M059J (cell line): ENCODE measurements at places on chromosomes 2 and 18. TPM values are rescaled to one million over a fixed set of nuclear protein-coding genes. Genes with fewer than 3 reads are reported as not detected.
A peak's percentile ranks its signal among the peaks of the same experiment; 100 is the strongest.

The ST8SIA5 gene
- total RNA-seq = 9.8 and 12.2 TPM in 2 replicates

The SPATA3 gene
- not detected in 2 replicates for total RNA-seq

The ARHGEF4 gene
- 0.10 TPM in 1 of 2 replicates, not detected in the other for total RNA-seq

The STPG4 gene
- total RNA-seq = 1.0 TPM in 1 of 2 replicates, not detected in the other

The CPO gene
- not detected in 2 replicates for total RNA-seq

- no peak for DNase-seq
Measured at GRCh38 chr18:24185805-24186204, 46.9 kb downstream of the CABYR start.

GRCh38 chr2:237533668-237534161 lies 32.7 kb upstream of the PRLH start:
- DNase-seq = peak; percentile 6

GRCh38 chr2:45691171-45691999 lies 39.9 kb downstream of the PRKCE start:
- DNase-seq = no peak

DNA sequence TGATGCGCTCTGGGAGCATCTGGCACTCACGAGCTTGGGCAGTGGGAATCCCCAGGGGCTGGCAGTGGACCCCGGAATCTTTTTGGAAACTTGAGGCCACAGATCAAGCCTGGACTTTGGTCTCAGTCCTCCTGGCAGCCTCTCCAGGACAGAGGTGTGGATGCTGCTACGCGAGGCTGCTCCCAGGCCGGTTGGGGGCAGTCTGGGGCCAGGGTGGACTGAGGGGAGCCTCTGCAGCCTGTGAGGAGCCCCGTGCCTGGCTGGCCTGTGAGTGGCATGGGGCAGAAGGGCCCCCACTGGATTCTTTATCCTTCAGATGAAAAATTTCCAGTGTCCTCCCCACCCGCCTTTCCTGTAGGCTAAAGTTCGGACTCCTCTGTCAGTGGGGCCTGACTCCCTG lies 12.7 kb upstream of the DES start:
- no peak for DNase-seq

DNA sequence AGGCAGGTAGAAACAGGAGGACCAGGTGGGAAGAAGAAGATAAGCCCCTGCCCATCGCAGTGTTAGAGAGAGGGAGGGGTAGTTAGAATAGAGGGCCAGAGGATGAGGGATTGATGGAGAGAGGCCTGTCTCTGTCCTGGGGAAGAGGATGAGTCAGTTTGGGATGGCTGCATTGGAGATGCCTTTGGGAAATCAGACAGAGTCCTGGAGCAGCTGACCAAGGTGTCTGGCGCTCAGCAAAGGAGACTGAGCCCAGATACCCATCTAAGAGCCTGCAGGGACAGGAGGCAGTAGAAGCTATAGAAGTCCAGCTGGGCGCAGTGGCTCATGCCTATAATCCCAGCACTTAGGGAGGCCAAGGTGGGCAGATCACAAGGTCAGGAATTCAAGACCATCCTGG lies 177.8 kb upstream of the HAAO start:
- peak; percentile 20 for DNase-seq

DNA sequence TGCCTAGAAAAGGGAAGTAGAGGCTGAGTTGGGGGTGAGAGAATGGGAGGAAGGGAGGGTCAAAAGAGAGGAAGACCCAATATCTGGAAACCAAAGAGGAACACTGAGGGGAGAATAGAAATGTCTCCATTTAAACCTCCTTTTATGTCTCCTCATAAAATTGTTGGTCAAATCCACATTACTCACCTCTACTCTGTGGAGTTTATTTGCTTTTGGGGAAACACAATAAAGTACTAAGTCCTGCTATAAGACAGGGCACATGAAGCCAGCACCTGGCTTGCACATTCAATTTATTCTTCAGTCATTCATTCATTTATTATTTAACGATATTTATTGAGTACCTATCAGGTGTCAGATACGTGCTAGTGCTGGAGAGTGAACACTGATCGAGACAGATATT lies 60.3 kb upstream of the NFE2L2 start:
- DNase-seq = no peak

GRCh38 chr2:217525076-217525475 lies 477.7 kb downstream of the TNS1 start:
- no peak for DNase-seq

GRCh38 chr18:36934884-36935283 lies 106.0 kb downstream of the KIAA1328 start:
- DNase-seq = peak; percentile 59

DNA sequence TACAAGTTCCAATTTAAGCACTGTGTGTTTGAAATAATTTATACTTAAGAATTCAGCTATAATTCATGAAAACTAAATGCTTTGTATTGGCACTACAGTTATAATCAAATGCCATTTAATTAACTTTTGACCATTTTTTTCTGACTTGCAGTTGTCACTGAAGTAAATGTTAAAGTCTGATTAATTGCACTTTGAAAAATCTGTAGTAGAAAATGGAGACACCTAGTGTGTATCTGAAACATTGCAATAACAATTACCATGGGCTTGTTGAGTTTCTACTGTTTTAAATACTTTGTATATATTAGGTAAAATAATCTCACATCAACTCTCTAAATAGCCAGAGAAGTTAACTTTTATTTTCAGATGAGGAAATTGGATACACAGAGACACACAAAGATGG lies 458.6 kb upstream of the FSIP2 start:
- DNase-seq = no peak

DNA sequence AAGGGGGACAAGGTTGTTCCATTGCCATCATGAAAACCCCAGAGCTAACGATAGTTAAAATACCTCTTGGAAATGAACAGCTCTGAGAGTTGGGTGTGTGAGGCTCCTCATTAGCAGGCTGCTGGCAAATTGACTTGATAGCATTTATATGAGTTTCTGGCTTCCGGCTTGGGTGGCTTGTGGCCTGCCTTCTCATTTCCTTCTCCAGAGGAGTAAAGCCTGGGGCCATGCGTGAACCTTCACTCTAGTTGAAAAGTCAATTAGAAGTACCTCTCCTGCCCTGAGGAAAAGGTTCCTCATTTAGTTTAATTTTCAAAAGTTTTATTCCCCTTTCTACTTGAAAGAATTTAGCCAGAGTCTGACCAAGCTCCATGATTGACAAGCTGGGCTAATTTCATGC lies 67.1 kb downstream of the MGAT5 start:
- peak; percentile 60 for DNase-seq

GRCh38 chr2:115208493-115209164 lies 766.2 kb downstream of the DPP10 start:
- DNase-seq = no peak

DNA sequence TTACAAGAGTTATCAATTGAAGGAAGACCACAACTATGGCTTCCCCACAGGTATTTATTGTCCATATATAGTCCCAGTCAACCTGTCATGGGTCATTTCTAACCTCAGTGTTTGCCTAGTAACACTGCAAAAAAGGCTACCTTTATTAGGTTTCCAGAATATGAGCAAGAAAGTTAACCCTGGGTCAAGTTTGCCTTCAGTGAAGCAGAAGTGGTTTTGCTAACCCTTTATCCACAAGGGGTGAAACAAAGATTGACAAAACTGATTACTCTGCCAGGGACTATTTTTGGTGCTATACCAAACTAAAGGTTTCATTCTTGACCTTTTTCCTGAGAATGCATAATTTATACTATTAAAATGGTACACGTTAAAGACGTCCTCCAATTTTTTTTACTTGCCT lies 28.8 kb downstream of the SP100 start:
- no peak for DNase-seq

DNA sequence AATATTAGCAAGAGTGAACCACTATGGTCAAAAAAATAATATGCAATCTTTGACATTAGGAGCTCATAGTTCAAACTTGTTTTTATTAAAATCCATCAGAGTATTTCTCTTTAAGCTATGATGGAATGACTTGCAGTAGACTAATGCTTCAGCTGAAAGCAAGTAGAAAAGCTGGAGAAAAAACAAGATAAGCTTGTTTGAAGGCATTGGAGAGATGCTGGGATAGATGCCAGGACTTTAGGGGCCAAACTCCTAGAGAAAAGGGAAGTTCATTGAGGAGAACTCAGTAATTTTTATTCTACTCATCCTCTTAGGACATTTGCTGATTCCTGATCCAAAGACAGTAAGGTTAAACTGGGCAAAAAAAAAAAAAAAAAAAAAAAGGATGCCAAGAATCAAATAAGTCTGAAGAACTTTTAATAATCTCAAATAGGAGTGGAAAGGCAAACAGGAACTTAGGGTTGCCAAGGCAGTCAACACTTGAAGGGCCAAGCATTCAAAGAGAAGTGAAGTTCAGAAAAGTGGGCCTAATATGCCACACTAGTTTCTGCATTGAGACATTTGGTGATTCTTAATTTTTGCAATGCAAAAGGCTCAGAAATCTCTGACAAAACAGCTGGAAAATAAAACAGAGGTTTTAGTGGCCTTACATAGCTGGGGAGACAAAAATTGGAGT lies 19.7 kb upstream of the AFF3 start:
- no peak for DNase-seq

DNA sequence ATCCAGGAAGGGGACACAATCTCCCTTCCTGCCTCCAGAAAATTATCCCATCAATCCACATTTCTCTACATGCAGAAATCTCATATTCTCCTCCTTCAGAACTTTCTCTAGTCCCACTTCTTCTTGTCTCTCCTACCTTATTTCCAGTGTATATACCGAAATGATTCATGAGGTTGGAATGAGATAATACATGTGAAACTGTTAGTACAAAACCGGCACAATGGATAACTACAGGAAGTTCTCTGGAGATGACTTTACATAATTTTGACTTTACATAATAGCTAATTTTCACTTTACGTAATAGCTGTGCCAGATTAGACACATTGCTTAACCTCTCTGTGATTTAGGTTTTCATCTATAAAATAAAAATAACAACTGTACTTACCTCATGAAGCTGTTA lies 801.3 kb downstream of the ERBB4 start:
- DNase-seq = peak; percentile 7

DNA sequence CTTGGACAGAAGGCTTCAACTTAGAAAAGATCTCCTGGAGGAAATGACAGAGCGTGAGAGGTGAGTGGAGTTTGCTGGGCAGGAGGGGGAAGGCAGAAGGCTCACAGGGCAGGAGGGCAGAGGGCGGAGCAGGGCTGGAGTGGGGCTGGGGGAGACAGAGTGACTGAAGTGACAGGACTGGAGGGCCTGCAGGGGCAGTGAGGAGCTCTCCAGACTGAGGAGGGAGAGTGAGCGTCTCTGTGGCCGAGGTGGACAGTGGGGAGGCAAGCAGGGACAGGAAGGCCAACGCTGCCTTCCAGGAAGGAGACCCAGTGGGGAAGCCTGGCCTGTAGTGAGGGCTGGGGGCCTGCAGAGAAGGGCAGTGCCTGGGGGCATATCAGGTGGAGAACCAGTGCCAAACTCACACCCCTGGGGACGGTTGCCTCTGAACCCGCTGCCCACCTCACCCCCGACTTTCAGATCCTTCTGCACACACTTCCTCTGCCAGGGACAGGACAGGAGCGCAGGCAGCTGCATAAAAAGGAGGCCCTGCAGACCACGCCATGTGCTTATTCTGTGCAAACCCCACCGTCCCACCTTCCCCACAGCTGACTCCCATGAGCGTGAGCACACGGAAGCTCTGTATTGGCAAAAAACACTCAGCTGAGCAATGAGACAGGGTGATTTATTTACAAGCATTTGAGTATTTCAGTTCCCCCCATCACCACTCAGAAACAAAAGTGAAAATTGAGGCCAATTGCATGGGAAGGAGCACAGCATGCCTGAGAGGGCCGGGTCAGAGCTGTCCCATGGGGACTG lies 244.3 kb downstream of the FAM210A start:
- DNase-seq = no peak
